ENCODE measurements at places on chromosomes 6 and 20. TPM values are rescaled to one million over a fixed set of nuclear protein-coding genes. Genes with fewer than 3 reads are reported as not detected.

DNA sequence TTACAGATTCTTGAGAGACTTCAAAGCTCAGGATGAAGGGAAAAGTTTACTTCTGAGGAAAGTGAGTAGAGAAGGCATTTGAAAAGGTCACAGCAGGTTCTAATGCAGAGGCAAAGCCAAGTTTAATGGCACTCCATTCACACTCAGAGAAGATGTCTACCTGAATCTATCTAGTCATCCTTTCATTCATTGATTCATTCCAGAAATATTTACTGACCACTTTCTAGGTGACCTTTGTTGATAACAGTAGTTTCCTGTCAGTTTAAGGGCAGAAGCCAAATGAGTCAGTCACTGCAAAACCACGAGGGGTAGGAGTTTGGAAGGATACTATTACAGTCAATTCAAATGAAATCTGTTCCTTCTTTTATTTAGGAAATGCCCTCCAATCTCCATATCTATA is 30.8 kb downstream of the FBXO5 start:
- no peak for DNase-seq

BAG2 gene
- 57.6 TPM for total RNA-seq

PCK1 gene
- 0.55 TPM for total RNA-seq

PLA2G7 gene
- not detected for total RNA-seq

Data from sigmoid colon (tissue), 7 donors.